ENCODE measurements at places on chromosomes 6 and 20.

DNA sequence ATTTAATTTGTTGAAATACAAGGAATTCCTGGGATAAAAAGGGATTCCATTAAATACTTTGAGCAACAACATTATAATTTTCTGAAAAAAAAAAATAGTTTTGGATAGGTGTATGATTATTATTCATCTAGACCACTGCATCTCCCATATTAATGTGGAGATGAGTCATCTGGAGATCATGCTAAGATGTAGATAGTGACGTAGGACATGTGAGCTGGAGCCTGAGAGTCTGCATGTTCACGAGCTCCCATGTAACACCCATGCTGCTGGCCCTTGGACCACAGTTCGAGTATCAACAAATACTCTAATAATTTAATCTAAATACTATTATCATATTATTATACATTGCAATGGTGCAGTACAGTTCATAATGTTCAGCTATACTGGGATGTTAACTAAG, 91.6 kb downstream of the EPM2A start:
- no peak for DNase-seq

DNA sequence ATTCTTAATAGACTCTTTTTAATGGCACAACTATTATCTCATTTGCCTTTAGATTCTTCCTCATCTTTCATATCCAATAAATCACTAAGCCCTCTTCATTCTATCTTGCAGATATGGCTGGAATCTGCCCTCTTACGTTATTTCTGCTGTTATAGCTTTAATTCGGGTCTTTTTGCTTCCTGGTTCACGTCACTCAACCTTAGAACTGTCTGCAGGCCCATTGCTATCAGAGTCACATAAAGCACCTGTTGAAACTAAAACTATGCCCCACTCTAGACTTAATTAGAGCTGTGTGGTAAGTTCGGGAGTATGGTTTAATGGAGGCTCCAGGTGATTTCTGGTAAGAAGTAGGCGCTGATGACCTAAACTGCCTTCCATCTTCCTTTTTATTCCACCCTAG, 988 bp downstream of the QRSL1 start:
- no peak for DNase-seq

DNA sequence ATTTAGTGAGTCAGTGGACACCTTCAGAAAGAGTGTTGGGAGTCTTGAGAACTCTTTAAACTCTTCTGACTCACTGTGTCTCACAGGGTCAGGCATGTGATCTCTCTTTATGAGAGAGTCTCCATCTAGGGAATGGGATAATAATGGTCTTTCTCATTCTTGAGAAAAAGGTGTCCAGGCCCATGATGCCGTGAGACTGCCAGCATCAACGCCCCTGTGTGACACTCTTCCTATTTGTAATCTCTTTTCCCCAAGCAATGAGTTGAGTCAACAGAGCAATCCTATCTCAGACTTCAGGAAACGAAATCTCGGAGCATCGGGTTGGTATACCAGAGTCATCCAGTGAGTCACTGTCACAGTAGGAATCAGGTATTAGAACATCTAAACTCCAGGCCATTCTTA, 82.3 kb upstream of the BMP2 start:
- no peak for DNase-seq

DNA sequence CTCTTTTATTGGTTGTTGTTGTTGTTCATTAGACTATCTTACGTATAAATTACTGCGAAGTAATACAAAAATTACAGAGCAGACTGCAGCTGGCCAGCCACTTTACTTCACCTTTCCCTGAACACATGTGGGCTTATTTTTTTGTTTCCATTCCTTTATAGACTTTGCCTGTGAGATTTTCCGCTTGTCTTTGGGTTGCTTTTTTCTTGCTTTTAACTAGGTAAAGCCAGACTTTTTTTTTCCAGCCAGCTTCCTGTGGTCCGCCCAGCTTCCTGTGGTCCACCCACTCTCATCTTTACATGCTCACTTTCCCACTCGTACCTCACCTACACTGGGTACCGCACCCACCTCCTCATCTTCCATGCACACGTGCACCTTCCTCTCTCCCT, 79.0 kb downstream of the IPCEF1 start:
- no peak for DNase-seq

DNA sequence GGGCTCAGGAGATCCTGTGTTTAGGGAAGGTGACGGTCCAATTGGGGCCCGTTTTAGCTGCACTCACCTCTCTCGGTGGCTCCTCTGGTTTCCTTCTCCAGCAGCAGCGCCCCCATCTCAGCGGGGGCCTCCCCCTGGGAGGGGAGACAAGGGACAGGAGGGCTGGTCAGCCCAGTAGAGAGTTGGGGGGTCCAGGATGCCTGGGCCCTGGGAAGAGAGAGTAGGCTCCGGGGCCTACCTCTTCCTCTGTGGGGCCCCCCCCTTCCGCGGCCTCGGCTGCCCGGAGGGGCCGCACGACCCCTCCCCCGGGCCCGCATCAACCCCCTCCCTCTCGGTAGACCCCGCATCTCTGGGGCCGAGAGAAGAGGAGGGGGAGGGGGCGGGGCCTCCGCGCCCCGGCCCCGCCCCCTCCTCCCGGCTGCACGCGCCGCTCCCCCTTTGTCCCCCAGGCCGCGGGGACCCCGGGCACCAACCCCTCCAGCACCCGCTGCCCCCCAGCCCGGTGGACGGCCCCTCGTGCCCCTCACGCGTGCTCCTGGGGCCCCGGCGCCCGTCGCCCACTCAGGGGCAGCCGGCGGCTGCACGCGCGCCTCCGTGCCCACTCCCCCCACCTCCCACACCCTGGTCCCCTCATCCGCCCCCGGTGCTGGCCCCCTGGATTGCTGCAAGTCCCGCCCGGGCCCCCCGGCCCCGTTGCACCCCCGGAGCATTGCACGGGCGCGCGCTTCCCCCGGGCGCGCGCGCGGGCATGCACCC, 464 bp downstream of the EHMT2 start:
- DNase-seq, result no peak

- no peak for DNase-seq
These were observed 576.8 kb downstream of the QKI start for GRCh38 chr6:163991321-163991720.

- no peak for DNase-seq
These were observed at the start of the genes PSMA7 and SS18L1 for GRCh38 chr20:62143081-62143956. Gene PSMA7, minus strand, starts transcription at chr20:62143394. Its CDS starts 91 bp downstream, at chr20:62143303. Gene SS18L1, plus strand, starts transcription at chr20:62143769. Its CDS starts 52 bp downstream, at chr20:62143821.

DNA sequence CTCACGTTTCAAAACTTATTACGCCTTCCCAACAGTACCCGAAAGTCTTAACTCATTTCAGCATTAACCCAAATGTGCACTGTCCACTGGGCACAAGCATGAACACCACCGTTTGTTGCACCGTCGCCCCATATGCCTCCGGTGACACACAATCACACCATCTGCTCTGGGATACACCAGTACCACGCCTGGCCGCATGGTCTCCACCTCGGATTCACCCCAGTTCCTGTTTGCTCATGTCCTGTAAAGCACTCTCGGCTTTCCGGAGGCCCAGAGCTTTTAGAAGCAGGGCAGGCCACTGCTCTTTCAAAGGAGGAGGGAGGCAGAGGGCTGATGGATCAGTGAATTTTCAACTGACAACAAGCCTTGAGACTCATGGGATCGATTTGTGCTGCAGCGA, 1570.0 kb upstream of the DEFB115 start:
- no peak for DNase-seq

DNA sequence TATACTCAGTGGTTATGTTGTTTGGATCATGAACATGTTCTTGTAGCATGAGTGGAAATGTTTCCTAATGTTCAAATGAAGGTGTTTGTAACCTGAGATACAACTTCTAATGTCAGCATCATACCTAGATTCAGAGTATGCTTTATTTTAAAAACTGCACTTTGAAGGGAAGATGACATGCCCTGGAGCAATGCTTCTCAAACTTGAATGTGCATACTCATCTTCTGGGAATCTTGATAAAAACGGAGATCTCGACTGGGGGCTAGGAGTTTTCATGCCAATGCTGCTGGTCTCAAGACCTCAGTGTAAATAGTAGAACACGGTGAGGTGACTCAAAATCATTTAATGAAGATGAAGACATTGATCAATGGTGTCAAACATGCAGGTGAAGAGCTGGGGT, 440.0 kb upstream of the NOX3 start:
- no peak for DNase-seq

DNA sequence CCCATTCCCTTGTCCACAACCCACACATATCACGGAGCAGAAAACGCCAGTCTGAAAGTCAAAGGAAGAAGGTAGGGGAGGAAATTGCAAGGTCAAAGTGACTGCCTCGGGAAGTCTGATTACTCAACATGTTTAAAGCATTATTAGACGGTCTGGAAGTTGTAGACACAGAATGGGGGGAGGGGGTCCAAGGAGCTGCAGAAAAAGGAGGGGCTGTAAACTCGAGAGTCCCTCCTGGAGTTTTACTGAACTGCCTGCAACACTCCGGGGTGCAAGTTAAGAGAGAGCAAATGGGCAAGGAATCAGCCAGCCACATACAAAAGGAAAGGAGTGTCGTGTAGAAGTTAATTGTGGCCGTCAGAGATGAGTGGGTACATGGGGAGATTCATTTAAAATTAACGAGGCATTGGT, 417.7 kb upstream of the JARID2 start:
- DNase-seq, result no peak

DNA sequence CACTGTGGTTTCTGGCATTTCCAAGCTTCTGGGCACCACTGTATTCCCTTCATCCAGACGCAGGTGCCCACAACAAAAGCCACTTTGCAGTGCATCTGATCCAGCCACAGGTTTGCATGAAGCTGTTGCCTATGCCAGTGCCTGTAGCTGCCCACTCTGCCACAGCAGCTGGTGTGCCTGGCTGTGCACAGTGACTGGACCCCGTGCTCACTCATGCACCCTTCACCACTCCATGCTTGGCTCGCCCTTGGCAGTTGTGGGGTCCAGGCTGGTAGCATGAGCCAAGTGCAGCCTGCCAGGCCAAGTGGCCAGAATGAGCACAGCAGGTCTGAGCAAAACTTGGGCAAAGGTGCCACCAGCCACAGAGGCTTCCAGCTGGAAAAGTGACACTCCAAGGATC, 42.7 kb downstream of the SEL1L2 start:
- no peak for DNase-seq

- no peak for DNase-seq
These were observed 18.8 kb downstream of the EFCAB8 start for GRCh38 chr20:32877507-32877906.

DNA sequence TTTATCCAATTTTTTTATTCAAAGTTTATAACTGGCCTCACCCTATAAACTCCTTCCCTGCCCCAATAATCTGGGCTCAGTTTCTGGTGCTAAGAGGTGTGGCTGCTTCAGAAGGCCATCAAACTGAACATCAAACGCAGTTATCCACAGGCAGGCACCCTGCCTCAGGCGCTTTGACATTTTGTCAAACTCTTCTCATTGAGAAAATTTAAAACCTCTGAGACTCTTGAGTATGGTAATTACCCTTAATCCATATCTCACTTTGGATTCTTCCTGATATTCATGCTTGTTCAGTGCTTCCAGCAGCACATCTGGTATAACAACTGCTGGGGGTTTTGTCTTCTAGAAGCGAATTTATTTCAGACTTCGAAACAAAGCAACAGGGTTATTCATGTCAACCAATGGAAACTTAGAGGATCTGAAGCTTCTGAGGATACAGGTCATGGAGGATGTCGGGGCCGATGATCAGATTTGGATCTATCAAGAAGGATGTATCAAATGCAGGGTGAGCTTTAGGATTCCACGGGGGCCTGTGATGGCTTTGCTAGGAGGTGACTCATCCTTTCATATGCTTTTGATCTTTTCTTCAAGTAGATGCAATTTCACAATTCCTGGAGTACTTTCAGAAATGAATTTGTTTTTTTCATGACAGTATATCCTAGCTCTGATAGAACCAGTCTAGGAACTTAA, 68.2 kb downstream of the RTN4IP1 start:
- no peak for DNase-seq

DNA sequence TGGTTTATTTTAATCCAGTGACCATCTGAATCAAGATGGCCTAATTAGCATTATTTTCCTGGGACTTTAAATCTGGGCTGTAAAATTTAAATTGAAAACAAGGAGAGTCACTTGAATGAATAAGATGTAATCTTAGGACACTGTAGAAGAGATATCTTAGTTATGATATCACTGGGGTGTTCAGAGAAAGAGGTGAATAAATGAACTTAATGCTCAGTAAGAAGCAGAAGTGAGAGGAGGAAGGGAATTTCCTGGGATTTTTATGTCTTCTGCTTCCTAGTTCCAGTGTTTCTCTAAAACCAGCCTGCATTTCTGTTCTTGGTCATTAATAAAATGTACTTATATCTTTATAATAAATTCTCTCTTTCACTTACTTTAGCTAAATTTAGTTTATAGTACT, 136.8 kb upstream of the PTPRK start:
- DNase-seq, result no peak

- DNase-seq, result no peak
These were observed 31.9 kb upstream of the PSMF1 start for GRCh38 chr20:1086277-1087213.

DNA sequence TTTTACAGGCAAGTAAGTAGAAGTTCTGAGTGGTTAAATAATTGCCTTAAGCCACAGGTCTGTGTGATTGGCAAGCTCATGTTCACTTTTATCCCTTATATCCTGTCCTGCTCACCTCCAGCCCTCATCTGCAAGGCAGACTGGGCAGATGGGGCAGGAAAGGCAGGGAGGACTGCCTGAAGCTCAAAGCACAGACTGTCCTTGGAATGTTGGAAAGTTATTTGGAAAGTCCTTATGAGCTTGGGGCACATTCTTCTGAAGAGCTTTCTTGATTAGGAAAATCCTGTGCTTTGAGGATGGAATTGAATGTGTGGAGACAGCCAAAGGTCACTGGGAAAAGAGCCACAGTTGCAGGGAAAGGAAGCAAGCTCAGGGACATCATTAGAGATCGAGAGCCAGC, 48.9 kb upstream of the STK35 start:
- DNase-seq, result no peak

DNA sequence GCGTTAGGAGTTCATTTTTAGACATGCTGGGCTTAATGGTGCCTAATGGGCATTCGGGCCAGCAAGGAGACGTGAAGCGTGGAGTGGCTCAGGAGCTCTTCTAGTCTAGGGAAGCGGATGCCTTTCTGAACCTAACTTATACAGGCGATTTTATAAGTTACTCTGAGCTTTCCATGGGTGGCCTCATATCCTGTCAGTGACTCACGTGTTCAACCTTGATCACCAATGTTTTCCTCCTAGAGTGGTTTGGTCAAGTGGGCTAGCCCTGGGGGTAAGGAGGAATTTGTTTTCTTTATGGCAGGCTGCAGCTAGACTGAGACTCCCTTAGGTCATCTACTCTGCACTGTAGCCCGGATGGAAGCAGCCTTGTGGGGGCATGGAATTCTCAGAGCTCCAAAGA, 52.1 kb downstream of the PLAGL1 start:
- DNase-seq, result no peak

DNA sequence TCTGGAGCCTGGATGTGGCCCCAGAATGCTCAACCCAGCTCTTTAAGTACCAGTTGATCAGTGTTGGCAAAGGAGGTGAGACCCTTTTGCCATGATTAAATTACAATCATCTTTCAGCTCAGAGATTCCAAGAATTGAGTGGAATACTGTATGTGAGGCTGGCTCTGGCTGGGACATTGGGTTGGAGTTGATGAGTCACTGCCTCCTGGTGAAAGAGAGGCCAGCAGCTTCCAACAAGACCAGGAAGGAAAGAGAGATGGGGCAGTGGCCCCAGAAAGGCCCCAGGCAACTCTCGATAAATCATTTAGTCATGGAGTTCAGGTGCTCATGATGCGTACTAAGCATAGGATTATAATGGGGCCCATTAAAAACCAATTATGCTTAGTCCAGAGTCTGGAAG, 2.1 kb downstream of the TGM6 start:
- DNase-seq, result no peak

GRCh38 chr6:133542056-133542821, 301.1 kb downstream of the EYA4 start:
- no peak for DNase-seq

- DNase-seq, result no peak
These were observed 96.6 kb downstream of the HAO1 start for GRCh38 chr20:7843613-7844012.

- no peak for DNase-seq
These were observed 510 bp downstream of the NDRG3 start for GRCh38 chr20:36745234-36745926.

Data from GM12864 (cell line).